ENCODE measurements at places on chromosomes 2 and 18. TPM values are rescaled to one million over a fixed set of nuclear protein-coding genes. Genes with fewer than 3 reads are reported as not detected.

- H3K36me3 ChIP-seq, result no peaks in the 10 kb centered on the region
- DNase-seq, result peak; percentile 61
- H3K27me3 ChIP-seq, result peaks cover 3% of the 10 kb centered on the region
- no peak overlapping the region for H3K4me3 ChIP-seq
Observed at GRCh38 chr18:54717673-54718407, 110.4 kb upstream of the RAB27B start.

DNA sequence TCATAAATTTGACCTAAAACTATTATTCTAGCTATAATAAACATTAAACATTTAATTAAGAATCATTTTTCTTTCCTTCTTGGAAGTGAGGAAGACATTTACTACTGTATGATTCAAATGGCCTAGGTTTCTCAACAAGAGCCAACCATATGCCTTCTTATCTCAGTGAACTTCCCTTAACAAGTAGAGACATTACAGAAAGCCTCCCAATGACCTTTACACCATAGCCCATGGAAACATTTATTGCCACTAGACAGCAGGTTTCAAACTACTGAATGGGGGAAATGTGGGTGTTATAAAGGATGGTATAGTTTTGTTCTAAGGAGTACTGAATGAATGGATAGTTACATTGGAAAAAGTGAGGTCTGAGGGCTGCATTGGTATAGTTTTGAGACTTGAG lies 349.4 kb upstream of the SPRED2 start:
- no peaks in the 10 kb centered on the region for H3K4me1 ChIP-seq
- peaks cover 6% of the 10 kb centered on the region for H3K27me3 ChIP-seq
- H3K4me3 ChIP-seq, result no peak overlapping the region
- H3K36me3 ChIP-seq, result no peaks in the 10 kb centered on the region
- H3K27ac ChIP-seq, result no peak overlapping the region

DNA sequence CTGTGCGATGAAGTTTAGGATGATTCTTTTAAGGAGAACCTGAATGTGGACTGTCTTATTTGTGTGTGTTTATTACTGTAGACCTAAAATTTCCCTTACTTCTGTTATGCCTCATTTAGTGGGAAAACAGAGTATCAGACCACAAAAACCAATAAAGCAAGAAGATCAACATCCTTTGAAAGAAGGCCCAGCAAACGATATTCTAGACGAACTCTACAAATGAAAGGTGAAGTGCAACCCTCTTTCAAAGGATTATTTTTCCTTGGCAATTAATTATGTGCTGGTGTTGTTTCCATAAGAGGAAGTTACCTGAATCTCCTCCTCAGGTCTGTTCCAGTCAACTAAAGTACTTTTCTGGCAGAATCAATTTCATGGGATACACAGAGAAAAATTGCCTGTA lies 78.6 kb downstream of the EPB41L5 start:
- DNase-seq, result no peak
- H3K4me3 ChIP-seq, result no peak overlapping the region

- no peaks in the 10 kb centered on the region for H3K4me1 ChIP-seq
- H3K27ac ChIP-seq, result no peak overlapping the region
- no peaks in the 10 kb centered on the region for H3K36me3 ChIP-seq
- DNase-seq, result no peak
- no peak overlapping the region for H3K4me3 ChIP-seq
- peaks cover 3% of the 10 kb centered on the region for H3K27me3 ChIP-seq
Observed at GRCh38 chr2:218362606-218363005, 5.9 kb downstream of the CATIP start.

DNA sequence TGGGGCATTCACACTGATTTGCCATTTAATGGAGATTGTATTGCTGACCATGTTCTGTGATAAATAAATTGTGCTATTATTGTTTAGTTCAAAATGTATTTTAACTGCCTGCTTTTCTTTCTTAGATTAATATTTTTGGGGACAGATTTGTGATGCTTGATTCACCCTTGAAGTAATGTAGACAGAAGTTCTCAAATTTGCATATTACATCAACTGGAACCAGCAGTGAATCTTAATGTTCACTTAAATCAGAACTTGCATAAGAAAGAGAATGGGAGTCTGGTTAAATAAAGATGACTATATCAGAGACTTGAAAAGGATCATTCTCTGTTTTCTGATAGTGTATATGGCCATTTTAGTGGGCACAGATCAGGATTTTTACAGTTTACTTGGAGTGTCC lies 1.8 kb downstream of the DNAJC10 start:
- no peak overlapping the region for H3K4me3 ChIP-seq
- no peaks in the 10 kb centered on the region for H3K27me3 ChIP-seq
- H3K27ac ChIP-seq, result no peak overlapping the region
- no peaks in the 10 kb centered on the region for H3K4me1 ChIP-seq

DNA sequence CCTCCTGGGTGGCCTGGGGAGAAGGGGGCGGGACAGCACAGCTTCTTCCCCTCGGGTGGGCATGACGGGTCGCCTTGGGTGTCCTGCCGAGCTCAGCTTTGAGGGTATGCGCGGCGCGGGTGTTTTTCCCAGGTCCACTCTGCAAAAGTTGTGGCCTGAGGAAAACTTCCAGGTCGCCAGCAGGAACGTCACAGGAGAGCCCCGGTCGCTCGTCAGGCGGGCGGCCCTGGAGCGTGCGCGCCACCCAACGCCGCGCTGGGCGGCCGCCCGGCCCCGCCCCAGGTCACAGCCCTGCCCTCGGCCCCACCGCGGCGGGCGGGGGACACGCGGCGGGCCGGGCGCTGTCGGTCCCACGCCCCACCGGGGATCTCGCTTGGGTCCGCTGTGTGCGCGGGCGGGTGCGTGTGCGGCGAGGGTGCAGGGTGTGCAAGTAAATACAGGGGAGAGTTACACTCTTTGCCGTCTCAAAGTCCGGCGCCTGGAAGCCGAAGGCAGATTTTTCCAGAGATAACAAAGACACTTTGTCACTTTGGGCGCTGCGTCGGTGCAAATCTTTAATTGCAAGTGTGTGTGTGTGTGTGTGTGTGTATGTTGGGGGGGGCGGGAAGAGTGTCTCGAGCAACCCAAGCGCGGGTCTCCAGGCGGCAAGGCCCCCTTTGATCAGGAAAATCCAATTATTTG lies 616 bp upstream of the SP5 start:
- peaks cover 14% of the 10 kb centered on the region for H3K4me1 ChIP-seq
- peaks cover 30% of the 10 kb centered on the region for H3K27me3 ChIP-seq
- peaks cover 5% of the 10 kb centered on the region for H3K36me3 ChIP-seq
- H3K4me3 ChIP-seq, result peak overlapping the region; percentile 79
- no peak overlapping the region for H3K27ac ChIP-seq

GRCh38 chr2:160425434-160426151 lies 68.0 kb downstream of the RBMS1 start:
- H3K4me1 ChIP-seq, result peaks cover 9% of the 10 kb centered on the region
- no peak overlapping the region for H3K27ac ChIP-seq
- peaks cover 2% of the 10 kb centered on the region for H3K27me3 ChIP-seq
- no peak overlapping the region for H3K4me3 ChIP-seq

DNA sequence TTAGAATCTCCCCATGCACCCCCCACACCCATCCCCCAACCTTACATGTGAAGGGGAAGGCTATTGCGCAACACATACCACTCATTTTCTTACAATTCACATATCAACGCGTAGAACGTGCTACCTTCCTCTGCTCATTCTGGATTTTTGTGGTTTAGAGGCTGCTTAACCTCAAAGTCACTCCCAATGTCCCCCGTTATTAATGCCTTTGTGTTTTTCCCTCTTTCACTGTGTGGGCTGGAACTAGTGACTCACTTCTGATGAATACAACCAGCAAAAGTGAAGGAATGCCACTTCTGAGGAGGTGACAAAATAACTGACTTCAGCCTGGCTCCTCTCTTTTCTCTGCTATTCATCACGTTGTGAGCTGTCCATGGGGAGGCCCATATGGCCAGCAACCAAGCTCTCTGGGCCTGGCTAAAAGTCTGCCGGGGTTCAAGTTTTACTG lies 342.5 kb upstream of the NXPH2 start:
- peaks cover 3% of the 10 kb centered on the region for H3K36me3 ChIP-seq
- H3K4me1 ChIP-seq, result no peaks in the 10 kb centered on the region
- H3K4me3 ChIP-seq, result no peak overlapping the region
- H3K27ac ChIP-seq, result no peak overlapping the region
- no peaks in the 10 kb centered on the region for H3K27me3 ChIP-seq

DNA sequence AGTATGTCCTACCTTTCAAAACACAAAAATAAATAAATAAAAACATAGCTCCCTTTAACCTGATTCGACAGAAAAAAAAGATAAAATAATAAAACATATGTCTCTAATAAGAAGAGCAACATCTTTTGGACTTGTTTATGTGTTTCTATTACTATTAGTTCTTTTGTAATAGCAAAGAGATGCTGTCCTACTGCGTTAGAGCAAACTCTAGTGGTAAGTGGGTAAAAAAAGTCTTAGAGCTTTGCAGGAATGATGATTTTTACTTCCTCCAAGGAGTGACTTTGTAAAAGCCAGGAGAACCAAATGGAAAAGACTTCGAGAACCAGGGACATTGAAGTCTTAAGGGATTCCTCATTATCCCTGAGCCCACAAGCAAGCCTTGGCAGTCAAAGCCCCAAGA lies 450.1 kb downstream of the METTL4 start:
- H3K4me1 ChIP-seq, result peaks cover 10% of the 10 kb centered on the region
- H3K27me3 ChIP-seq, result no peaks in the 10 kb centered on the region
- no peak overlapping the region for H3K4me3 ChIP-seq
- DNase-seq, result no peak
- no peaks in the 10 kb centered on the region for H3K36me3 ChIP-seq

DNA sequence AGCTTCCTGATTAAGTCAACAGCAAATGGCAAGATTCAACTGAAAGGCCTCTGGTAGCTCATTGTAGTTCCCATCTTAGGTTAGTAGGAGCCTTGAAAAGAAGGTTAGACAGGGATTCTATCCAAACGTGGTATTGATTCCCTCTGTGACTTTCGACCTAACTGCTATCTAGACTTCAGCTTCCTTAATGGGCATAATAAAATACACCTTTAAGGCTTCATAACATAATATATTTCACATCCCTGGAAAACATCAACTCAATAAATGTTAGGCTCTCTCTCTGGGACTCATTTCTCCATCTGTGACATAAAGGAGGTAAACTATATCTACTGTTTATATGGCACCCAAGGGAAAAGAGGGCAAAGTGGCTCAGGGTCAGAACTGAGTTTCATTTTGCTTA lies 60.9 kb downstream of the STK39 start:
- no peaks in the 10 kb centered on the region for H3K27me3 ChIP-seq
- peaks cover 6% of the 10 kb centered on the region for H3K36me3 ChIP-seq
- no peak overlapping the region for H3K4me3 ChIP-seq
- H3K4me1 ChIP-seq, result peaks cover 14% of the 10 kb centered on the region
- no peak overlapping the region for H3K27ac ChIP-seq
- no peak for DNase-seq

DNA sequence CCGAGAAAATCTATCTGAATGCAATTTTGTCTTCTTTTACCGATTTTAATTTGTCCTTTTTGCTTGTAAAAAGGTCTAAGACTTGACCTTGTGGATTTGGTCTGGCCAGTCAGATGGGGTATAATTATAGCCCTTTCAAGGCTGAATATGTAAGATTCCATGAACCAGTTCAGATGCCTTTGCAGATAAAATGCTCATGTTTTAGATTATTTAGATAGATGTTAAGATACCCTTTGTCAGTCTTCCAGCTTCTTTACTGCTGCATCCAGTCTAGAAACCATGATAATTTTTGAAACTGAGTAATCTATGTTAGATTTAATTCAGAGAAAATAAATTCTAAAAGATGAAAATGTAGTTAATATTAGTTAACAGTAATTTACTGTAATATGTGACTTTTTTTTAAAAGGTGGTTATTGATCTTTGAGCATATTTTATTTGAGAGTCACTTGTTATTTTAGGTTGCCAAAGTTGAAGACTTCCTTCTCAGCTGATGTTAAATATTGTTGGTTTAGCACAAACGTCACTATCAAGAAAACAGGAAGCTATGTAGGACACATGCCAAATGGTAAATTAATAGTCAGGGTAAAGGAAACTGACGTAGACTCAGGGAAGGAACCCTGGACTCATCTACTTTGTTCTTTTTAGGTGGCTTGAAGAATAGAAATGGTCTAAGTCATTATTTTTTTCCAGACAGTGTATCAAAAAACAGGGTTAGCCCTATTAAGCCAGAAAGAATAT lies 29.8 kb downstream of the BABAM2 start:
- H3K4me1 ChIP-seq, result no peaks in the 10 kb centered on the region
- no peaks in the 10 kb centered on the region for H3K27me3 ChIP-seq
- no peak overlapping the region for H3K4me3 ChIP-seq
- no peak overlapping the region for H3K27ac ChIP-seq
- no peaks in the 10 kb centered on the region for H3K36me3 ChIP-seq

GRCh38 chr2:27683390-27684071 lies 19.8 kb downstream of the SLC4A1AP start:
- H3K27me3 ChIP-seq, result peaks cover 2% of the 10 kb centered on the region
- peak; percentile 77 for DNase-seq
- no peaks in the 10 kb centered on the region for H3K36me3 ChIP-seq

GRCh38 chr2:26380281-26380680 lies 21.4 kb upstream of the DRC1 start:
- H3K4me3 ChIP-seq, result no peak overlapping the region
- H3K36me3 ChIP-seq, result no peaks in the 10 kb centered on the region
- peaks cover 8% of the 10 kb centered on the region for H3K4me1 ChIP-seq
- no peak overlapping the region for H3K27ac ChIP-seq
- no peak for DNase-seq

GRCh38 chr2:232632904-232633412 lies 446 bp upstream of the EFHD1 start:
- no peaks in the 10 kb centered on the region for H3K4me1 ChIP-seq
- peaks cover 24% of the 10 kb centered on the region for H3K27me3 ChIP-seq
- no peak overlapping the region for H3K4me3 ChIP-seq
- no peak for DNase-seq
- H3K27ac ChIP-seq, result no peak overlapping the region
- H3K36me3 ChIP-seq, result no peaks in the 10 kb centered on the region

- H3K36me3 ChIP-seq, result no peaks in the 10 kb centered on the region
- no peak overlapping the region for H3K27ac ChIP-seq
- peak overlapping the region; percentile 86 for H3K4me3 ChIP-seq
- no peak for DNase-seq
Observed at GRCh38 chr2:174341995-174342685, 7.4 kb downstream of the SP9 start.

DNA sequence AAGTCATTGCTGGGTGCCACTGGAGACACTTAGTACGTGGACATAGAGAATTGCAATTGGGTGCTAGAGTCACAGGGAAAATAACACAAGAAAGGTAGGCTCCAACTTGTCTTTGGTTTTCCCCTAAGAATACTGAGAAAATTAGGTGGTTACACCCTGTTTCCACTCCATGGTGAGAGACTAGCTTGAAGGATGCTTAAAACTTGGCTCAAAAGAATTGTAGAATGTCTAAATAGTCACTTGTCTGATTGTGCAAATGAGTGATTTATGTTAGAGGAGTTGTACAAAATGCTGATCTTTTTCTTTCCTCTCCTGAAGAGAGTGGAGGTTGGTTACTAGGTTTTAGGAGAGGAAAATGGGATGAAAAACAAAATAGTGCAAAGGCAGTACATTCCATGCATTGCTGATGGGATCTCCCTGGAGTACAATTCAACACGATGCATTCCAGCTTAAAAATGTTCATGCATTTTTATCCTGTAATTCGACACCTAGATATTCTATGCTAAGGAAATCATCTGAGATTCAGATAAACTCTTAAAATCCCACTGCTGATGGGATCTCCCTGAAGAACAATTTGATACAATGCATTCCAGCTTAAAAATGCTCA lies 2.2 kb upstream of the SERPINB12 start:
- peaks cover 2% of the 10 kb centered on the region for H3K27me3 ChIP-seq
- no peak for DNase-seq
- H3K27ac ChIP-seq, result no peak overlapping the region
- no peak overlapping the region for H3K4me3 ChIP-seq

LRP2 gene
- total RNA-seq, result not detected

DSG4 gene
- not detected for total RNA-seq

TANK gene
- total RNA-seq, result 45.9 TPM

C2orf72 gene
- 0.42 TPM for total RNA-seq

NOTO gene
- total RNA-seq, result not detected

Measured in glutamatergic neuron (in vitro differentiated cells).